CD4-positive, CD25-positive, alpha-beta regulatory T cell (primary cell): ENCODE measurements at places on chromosomes 16 and 17.

DNA sequence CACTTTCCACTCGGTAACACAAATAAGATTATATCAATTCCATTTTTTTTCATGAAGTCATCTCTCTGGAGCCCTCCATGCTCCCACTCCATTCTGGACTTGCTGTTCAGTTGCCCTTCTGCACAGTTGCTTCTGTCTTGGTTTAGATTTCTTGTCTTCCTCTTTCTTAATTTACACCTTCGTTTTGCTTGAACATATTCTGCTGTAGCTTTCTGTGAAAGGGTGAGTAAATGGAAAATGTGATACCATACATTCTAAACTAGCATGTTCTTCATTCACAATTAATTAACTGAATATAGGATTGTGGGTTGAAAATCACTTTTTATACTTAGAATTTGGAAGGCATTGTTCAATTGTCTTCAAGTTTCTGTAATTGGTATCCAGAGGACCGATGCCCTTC lies 69.6 kb downstream of the VMP1 start:
- no peak for DNase-seq

GRCh38 chr17:20968913-20969616 lies 73.7 kb downstream of the USP22 start:
- no peak for DNase-seq

- DNase-seq: peak; percentile 82
These were observed 15.3 kb upstream of the MNT start for GRCh38 chr17:2416010-2416734.

DNA sequence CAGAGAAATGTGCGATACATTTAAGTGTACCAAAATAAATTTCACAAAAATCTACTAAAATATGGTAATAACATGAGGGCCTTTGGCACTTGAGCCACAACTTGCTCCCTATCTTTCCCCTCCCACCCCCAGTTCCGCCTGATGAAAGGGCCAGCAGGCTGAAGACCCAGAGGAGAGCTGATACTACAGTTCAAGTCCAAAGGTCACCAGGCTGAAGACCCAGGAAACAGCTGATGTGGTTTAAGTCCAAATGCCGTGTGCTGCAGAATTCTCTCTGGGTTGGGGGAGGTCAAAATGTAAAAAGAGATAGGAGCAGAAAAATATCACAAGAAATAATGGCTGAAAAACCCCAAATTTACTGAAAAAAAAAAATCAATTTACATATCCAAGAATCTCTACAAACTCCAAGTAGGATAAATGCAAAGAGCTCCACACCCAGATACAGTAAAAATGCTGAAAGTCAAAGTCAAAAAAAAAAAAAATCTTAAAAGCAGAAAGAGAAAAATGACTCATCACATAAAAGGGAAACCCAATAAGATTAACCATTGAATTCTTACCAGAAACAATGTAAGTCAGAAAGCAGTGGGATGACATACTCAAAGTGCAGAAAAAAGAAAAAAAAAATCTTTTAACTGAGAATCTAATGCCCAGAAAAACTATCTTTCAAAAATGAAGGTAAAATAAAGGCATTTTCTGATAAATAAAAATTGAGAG lies 452.1 kb upstream of the ASIC2 start:
- DNase-seq: no peak

DNA sequence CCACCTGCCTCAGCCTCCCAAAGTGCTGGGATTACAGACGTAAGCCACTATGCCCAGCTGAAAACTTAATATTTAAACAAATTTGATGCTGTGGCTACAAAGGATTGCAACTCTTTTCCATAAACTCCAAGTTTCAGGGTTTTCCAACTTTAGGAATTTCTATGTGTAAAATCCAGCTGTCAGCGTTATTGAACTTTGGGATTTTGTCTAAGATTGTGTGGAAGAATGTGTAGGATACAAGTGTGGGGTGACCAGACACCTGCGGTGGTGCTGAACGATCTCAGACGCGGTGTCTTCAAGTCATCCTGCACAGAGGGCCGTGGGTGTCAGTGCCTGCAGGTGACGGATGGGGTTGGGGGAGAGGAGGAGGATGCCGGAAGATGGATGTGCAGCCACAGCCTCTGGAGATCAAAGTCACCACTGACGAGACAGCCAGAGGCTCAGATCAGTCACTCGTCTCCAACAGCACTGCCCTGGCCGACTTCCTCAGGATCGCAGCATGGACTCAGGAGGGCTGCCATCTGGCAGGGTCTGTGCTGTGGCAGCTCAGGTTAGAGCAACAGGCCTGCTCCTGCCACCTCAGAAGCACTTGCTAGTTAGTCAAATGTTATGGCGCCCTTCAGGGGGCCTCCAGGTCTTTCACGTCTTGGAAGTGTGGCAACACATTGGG lies 13.0 kb downstream of the ACSF3 start:
- no peak for DNase-seq

- DNase-seq: no peak
These were observed 3.7 kb downstream of the C16orf78 start for GRCh38 chr16:49377196-49377755.

- DNase-seq: no peak
These were observed 196.0 kb downstream of the RBFOX3 start for GRCh38 chr17:79414793-79415211.

GRCh38 chr17:28524476-28525424 lies 18.6 kb downstream of the FOXN1 start:
- DNase-seq: no peak

GRCh38 chr17:53033297-53033696 lies 789.4 kb upstream of the KIF2B start:
- no peak for DNase-seq

GRCh38 chr16:49462989-49463371 lies 89.4 kb downstream of the C16orf78 start:
- peak; percentile 22 for DNase-seq
